Neural crest cell (in vitro differentiated cells): ENCODE measurements at places on chromosomes 13 and 19. TPM values are rescaled to one million over a fixed set of nuclear protein-coding genes. Genes with fewer than 3 reads are reported as not detected.

GRCh38 chr13:44819245-44819644, 170.0 kb downstream of the NUFIP1 start:
- DNase-seq: no peak

- no peak for DNase-seq
These were observed 54.9 kb downstream of the SLITRK1 start for GRCh38 chr13:83827338-83827737.

Gene FGF21
- total RNA-seq: not detected in 2 replicates

- no peak for DNase-seq
These were observed 11.3 kb upstream of the ZNF554 start for GRCh38 chr19:2808129-2808941.

Gene ZNF101
- total RNA-seq: 16.2 and 18.2 TPM in 2 replicates

- DNase-seq: no peak
These were observed 21.9 kb downstream of the SMIM24 start for GRCh38 chr19:3458229-3459088.
